ENCODE measurements at places on chromosomes 7 and 10. TPM values are rescaled to one million over a fixed set of nuclear protein-coding genes. Genes with fewer than 3 reads are reported as not detected.
A peak's percentile ranks its signal among the peaks of the same experiment; 100 is the strongest.

Gene PON3
- not detected for polyA plus RNA-seq

Gene FBXL13
- 0.20 TPM for polyA plus RNA-seq

DNA sequence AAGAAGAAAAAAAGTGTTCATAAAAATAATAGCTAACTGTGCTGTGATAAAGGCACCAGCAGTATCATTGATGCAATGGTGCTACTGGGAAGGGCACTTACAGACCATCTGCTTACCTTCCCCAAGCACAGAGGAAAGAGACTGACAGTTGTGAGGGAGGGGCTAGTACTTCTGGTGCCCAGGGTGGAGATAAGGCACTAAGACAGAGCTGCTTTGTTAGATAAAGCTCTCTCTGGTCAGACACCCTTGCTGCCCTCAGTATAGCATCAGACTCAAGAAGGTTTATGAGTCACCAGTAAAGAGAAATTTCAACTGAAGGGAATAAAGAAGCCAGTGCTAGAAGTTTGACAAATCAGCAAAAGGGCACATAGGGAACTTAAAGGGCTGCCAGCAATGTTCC lies 325.6 kb downstream of the HPSE2 start:
- no peak for DNase-seq

DNA sequence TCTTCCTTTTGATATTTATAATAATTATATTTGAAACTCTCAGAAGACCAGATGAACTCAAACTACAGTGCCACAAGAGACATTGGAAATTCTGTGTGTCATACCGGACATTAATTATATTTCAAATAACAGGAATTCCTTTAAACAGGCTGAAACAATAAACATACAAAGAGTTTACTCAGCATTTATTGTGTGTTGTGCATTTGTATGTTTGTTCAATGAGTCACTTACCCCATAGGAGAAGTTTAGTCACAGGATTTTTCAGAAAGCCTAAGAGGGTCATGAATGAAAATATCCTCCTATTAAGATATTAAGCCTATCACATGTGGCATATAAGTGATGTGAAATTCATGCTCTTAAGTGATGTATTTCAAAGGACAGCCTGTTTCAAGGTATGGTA lies 566.8 kb downstream of the CNTNAP2 start:
- DNase-seq: no peak

DNA sequence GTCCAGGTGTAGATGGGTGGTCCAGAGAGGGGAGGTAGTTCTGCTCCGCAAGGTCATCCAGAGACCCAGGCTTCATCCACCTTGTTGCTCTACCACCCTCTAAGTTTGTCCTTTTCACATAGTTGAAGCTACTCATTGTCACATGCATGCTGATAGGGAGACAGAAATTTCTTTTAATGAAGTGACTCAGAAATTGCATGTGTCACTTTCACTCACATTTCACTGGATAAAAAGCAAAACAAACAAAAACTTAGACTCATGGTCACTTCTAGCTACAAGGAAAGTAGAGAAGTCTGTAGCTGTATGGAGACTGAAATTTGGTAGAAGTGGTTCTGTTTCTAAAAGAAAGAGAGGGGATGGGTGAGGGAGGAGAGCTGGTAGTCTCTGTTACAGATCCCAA lies 161.9 kb downstream of the SORCS3 start:
- no peak for DNase-seq

GRCh38 chr10:104318326-104318725 lies 19.9 kb downstream of the ITPRIP start:
- no peak for DNase-seq

Gene CALML3
- not detected for polyA plus RNA-seq

Gene SUFU
- 5.3 TPM for polyA plus RNA-seq

Gene UBE2D4
- polyA plus RNA-seq: 27.6 TPM

DNA sequence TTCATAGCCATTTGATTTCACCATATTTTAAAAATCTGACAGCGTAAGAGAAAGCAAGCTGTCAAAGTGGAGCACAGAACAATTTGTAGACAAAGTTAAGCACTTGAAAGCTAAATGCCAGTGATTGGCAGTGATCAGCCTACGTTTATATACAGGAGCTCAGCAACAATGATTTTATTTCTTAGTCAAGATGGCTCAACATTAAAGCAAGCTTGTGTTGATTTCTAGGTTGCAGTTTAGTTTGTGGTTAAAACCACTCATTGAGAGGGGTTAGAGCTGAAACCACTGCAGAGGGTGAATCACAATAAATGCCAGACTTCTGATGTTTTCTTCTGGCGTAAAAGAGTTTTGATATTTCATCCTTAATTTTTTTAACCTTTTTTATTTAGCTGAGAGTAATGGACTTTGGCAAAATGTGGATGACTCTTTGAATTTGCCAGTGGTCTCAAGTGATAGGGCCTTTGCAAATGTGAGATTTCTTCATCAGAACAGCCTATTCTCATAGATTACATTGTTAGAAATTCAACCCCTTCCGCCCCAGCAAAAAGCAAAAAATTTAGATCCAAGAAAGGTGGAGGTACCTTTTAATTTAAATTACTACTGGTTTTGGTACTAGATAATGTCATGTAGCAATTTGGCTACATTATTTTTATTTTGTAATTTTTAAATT lies 73.8 kb downstream of the SHOC2 start:
- DNase-seq: peak; percentile 50

DNA sequence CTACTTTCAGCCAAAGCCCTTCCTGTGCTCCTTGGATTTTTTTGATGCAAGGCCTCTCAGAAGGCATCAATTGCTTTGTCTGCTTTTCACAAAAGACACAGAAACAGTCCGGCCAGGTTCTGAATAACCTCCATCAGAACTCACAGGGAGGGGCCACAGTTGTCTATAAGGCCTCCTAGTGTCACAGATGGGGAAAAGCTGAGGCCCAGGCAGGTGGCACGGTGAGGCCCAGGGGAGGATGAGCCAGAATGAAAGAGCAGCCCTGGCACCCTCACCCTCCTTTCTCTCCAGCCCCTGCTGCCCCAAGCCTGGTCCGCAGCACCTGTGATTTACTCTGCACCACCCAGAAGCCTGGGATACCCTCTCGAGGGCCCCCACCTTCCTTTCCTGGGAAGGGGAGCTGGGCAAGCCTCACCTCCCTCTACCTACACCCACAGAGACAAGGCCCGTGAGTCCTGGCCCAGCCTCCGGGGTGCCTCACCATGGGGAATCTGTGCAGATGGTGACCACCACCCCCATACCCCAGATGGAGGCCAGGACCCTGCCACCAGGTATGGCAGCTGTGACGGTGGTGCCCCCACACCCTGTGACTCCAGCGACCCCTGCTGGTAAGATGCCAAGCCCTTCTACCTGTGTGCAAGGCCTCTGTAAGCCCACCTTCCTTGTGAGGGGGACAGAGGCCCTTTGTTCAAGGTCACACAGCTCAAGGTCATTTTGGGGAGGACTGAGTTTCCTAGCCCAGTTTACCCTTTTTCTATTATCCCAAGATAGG lies 26.2 kb upstream of the ZNF467 start:
- DNase-seq: no peak

Gene BAIAP2L1
- polyA plus RNA-seq: 11.4 TPM

Measured in BJ (cell line).